ENCODE measurements at places on chromosomes 12 and 14. TPM values are rescaled to one million over a fixed set of nuclear protein-coding genes. Genes with fewer than 3 reads are reported as not detected.

DNA sequence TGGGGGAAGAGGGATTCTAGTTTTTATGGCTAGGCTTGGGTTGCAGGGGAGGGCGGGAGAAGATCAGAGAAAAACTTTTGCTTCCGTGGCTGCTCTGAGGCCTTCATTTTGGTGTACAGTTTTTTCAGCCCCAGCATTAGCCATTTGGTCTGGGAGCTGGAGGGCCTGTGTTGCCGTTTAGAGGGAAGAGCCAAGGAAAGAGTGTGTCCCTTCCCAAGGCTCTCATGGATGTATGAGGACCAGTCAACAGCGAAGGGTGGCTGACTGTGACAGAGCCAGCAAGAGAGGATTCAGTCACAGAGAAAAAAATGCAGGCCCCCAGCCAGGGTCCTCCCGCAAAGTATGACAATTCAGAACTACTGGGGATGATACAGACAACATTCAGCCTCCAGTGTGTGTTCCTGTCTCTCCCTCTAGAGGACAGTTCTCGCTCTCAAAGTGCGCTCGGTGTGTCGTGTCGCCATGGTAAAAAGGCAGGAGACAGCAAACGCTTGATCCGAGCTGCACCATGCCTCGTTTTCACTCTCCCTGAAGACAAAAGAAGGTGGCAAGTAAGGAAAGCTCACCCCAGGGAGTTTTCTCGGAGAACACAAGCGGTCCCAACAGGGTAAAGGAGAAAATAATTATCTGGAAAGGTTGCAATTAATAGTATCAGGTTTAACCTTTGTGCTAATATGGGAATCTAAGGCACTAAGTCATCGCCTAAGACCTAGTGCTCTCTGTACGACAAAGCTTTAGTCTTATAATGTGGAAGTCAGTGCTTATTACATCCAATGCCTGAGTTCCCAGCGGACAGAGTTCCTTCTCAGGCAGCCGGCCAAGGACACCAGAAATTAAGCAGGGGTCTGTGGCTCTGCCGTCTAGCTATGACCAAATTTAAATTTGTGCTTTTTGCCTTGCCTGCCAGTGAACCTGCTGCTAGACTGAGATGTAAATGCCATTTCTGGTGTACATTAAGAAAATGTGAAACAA, 157.3 kb upstream of the PLXNC1 start:
- no peaks in the 10 kb centered on the region for H3K27me3 ChIP-seq
- peak; percentile 14 for DNase-seq
- no peaks in the 10 kb centered on the region for H3K4me1 ChIP-seq
- no peak overlapping the region for H3K27ac ChIP-seq

- no peaks in the 10 kb centered on the region for H3K36me3 ChIP-seq
- H3K27me3 ChIP-seq, result no peaks in the 10 kb centered on the region
- H3K4me1 ChIP-seq, result no peaks in the 10 kb centered on the region
Observed at GRCh38 chr12:93318720-93319522, 58.8 kb upstream of the NUDT4 start.

DNA sequence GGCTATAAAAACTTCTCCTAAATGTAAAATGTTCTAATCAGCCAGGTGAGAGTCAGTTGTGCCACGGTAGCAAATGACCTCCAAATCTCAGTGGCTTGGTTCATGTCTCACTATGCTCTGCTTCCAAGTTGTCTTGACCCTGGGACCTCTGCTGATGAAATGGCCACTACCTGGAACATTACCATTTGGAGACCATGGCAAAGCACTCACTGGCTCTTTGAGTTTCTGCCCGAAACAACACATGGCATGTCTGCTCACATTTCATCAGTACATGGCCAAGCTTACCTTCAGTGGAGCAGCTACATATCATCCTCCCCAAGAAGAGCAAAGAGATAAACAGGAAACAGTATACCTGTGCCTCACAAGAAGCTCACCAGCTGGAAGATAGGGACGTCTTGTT, 40.2 kb downstream of the PLEKHG7 start:
- no peaks in the 10 kb centered on the region for H3K36me3 ChIP-seq
- no peaks in the 10 kb centered on the region for H3K4me1 ChIP-seq
- no peak for DNase-seq
- H3K4me3 ChIP-seq, result no peak overlapping the region
- no peaks in the 10 kb centered on the region for H3K27me3 ChIP-seq

DNA sequence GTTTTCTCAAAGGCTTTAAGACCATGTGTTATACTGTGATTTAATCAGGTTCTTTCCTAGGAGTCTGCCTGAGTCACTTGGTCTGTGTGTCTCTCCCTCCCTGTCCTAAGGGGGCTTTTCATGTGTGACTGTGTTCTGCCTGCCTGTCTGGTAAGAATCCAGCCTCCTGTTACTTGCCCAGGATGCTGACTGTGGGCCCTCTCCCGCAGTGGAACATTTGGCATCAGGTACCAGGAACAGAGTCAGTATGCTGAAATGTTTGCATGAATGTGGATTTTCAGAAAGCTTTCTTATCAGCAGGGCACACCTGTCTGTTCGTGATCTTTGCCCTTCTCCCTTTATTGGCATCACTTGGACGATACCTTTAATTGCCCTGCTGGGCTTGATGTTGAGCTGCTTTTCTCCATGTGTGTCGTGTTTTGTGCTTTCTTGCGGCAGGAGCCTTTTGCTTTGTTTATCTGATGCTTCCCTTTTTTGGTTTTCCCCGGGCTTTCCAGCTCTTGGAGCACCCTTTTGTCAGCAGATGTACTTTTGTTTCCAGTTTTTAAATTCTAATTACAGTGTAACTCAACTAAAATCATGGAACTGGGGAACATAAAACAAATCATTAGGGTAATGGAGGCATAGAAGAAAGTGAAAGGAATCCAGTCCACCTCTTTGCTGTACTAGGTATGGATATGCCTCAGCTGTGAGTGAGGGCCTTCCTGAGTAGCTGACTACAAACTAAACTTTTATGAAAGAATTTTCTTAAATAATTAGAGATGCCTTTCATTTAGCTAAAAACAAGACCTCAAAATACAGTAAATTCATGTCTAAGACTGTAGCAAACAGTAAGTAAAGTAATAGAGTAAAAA, 72.5 kb downstream of the TRAF3 start:
- no peaks in the 10 kb centered on the region for H3K27me3 ChIP-seq
- H3K4me1 ChIP-seq, result peaks cover 7% of the 10 kb centered on the region
- no peak overlapping the region for H3K4me3 ChIP-seq
- DNase-seq, result peak; percentile 73
- peaks cover 8% of the 10 kb centered on the region for H3K36me3 ChIP-seq
- H3K27ac ChIP-seq, result peak overlapping the region; percentile 95

GRCh38 chr14:75401361-75401760, 26.5 kb upstream of the JDP2 start:
- no peak for DNase-seq
- H3K4me1 ChIP-seq, result peaks cover 13% of the 10 kb centered on the region
- H3K36me3 ChIP-seq, result no peaks in the 10 kb centered on the region
- H3K27ac ChIP-seq, result no peak overlapping the region
- H3K4me3 ChIP-seq, result no peak overlapping the region

DNA sequence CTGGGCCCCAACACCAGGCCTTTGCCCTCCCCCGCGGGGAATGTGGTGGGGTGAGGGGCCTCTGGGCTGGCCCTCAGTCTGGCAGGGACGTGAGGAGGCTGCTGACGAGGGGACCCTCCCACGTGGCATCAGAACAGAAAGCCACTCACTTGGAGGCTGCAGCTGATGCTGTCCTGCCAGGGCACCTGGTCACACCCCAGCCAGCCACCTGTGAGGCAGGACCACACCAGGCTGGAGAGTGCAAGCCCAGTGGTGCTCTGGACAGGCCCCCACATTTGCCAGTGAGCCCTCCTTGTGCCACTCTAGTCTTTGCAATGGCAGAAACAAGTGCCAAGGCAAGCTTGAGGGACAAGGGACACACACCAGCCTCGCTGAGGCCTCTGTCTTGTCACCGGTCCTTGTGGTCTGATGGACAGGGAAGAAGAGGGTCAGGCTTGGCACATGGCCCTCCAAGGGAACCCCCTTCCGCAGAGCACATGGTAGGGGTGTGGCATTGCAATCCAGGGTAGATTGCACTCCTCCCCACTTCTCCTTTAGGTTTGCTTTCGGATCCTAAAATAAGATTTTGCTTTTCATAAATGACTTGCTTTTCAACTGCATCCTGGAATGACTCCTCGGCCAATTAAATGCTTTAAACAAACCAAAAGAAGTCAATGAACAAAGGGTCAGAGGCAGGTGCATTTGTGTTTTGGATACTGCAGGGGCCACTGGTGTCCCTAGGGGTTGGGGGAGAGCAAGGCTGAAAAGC, 53.7 kb downstream of the CCDC88C start:
- DNase-seq, result no peak
- H3K4me1 ChIP-seq, result no peaks in the 10 kb centered on the region
- H3K4me3 ChIP-seq, result no peak overlapping the region
- no peak overlapping the region for H3K27ac ChIP-seq
- H3K27me3 ChIP-seq, result no peaks in the 10 kb centered on the region

DNA sequence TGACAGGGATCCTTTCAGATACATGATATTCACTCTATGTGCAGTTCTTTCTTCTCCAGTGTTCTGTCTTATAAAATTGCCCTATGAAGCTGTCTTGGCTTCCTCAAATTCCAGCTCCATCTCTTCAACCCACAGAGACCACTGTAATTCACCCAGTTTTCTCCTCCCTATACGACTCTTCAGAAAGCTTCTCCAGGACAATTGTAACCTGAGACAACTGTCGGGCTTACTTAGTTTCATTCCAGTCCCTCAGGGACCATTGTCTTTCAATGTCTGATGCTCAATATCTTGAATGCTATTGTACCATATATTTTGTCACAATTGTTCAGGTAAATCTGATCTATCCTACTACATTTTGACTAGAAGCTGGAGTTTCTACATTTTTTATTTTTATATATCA, 345.3 kb downstream of the RPL10L start:
- no peaks in the 10 kb centered on the region for H3K36me3 ChIP-seq
- no peaks in the 10 kb centered on the region for H3K27me3 ChIP-seq
- H3K27ac ChIP-seq, result no peak overlapping the region
- no peak overlapping the region for H3K4me3 ChIP-seq
- H3K4me1 ChIP-seq, result no peaks in the 10 kb centered on the region

DNA sequence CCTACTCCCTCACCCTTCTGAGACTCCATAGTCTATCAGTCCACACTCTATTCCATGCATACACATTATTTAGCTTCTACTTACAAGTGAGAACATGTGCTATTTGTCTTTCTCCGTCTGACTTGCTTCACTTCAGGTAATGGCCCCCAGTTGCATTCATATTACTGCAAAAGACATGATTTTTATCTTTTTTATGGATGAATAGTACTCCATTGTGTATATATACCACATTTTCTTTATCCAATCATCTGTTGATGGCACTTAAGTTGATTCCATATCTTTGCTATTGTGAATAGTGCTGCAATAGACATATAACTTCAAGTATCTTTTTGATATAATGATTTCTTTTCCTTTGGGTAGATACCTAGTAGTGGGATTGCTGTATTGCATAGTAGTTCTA, 171.8 kb downstream of the DACT1 start:
- DNase-seq, result no peak
- H3K36me3 ChIP-seq, result no peaks in the 10 kb centered on the region
- H3K4me3 ChIP-seq, result no peak overlapping the region
- no peak overlapping the region for H3K27ac ChIP-seq
- H3K4me1 ChIP-seq, result peaks cover 8% of the 10 kb centered on the region

GRCh38 chr12:99810718-99811593, 163.4 kb downstream of the GARIN6 start:
- no peak overlapping the region for H3K27ac ChIP-seq
- DNase-seq, result peak; percentile 21

DNA sequence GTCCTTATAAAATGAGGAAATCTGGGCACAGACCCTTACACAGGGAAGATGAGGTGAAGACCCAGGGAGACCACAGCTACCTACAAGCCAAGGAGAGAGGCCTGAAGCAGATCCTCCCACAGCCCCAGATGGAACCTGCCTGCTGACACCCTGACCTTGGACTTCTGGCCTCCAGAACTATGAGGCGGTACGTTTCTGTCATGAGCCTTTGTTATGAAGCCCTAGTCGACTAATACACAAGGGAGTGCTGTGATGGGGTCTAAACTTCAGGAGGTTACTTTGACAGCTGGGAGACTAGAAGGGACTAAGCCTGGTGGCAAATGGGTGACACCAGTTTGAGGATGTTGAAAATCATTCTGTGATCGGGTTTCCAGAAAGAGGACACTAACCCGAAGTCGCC, 85.0 kb downstream of the RNF34 start:
- H3K27me3 ChIP-seq, result no peaks in the 10 kb centered on the region
- no peak for DNase-seq
- H3K27ac ChIP-seq, result no peak overlapping the region
- no peaks in the 10 kb centered on the region for H3K4me1 ChIP-seq
- H3K4me3 ChIP-seq, result no peak overlapping the region

DNA sequence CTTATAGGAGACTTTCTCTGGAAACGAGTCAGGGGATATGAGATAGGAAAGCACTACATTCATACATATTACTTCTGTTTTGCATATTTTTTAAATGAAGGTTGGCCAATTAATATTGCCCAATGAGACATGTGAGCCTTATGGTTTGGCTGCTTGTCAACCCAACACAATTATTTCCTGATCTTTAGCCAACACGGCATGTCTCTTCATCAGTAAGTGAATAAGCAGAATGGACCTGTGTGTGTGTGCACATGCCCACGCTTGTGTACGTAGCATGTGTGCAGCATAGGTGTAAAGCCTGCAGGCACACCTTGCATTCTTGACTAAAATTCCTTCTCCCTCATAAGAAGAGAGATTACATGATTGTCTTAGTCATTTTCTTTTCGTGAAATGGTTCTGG, 88.3 kb downstream of the STON2 start:
- H3K4me3 ChIP-seq, result no peak overlapping the region
- no peaks in the 10 kb centered on the region for H3K27me3 ChIP-seq

DNA sequence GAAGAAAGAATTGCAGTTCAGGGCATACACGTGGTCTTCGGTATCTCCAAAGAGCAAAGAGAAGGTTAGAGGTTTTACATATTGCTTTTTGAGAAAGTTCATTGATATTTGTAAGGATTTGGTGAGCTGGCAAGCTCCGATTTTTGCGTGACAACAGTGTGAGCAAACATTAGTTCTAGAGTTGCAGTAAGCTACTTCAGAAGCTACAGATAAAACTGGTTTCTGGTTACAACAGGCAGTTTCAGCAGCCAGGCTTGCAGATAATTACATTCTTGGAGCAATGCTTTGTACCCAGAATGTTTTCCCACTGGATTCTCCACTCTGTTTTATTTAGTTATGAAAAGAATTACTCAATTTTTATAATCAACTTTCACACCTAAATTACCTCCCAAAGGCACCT, 28.2 kb downstream of the KLRK1 start:
- H3K27ac ChIP-seq, result no peak overlapping the region
- no peak overlapping the region for H3K4me3 ChIP-seq
- DNase-seq, result no peak
- peaks cover 9% of the 10 kb centered on the region for H3K4me1 ChIP-seq
- no peaks in the 10 kb centered on the region for H3K36me3 ChIP-seq
- H3K27me3 ChIP-seq, result no peaks in the 10 kb centered on the region

DNA sequence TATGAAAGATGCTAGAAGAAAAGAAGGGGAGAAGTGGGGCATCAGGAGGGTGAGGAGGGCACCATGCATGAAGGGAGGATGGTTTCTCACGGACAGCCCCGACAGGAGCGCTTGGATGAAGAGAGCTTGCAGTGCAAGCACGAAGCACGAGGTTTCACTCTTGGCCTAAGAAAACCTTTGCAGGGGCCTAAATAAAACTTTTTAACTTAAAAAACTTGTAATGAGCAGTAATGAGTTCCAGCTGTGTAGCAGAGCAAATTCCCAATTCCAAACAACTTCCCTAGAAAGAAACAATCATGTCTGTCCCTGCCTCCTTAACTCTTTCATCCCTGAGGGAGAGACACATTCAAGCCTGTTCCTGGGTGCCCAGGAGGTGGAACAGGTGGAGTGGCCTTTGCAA, 119.5 kb downstream of the PAH start:
- no peak for DNase-seq
- H3K4me1 ChIP-seq, result no peaks in the 10 kb centered on the region
- no peak overlapping the region for H3K27ac ChIP-seq

Gene CACNA2D4
- polyA plus RNA-seq, result not detected

Gene OR6C1
- not detected for polyA plus RNA-seq

Gene CDCA3
- polyA plus RNA-seq, result 34.0 TPM

Gene COX8C
- not detected for polyA plus RNA-seq

Gene WNT1
- polyA plus RNA-seq, result not detected

Gene PCED1B
- 0.21 TPM for polyA plus RNA-seq

Gene GDF3
- polyA plus RNA-seq, result not detected
